ENCODE measurements at places on chromosomes 11 and 22.

DNA sequence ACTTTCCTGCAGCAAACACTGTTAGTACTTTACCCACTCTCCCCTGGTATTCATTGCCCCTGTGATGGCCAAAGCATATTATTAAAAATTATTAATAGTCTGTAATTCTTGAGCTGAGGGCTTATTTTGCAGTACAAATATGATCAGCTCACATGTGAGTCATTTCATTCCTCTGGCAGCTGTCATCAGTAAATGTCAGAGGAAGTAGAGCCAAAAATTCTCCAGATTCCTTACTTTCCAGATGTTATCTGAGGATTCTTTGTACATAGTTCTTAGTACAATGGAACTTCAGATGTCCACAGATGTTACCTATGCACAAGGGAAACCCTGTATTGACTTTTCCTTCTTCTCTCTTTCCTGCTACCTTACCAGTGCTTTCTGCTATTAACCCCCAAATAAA, 12.5 kb downstream of the OR5B3 start:
- no peak for DNase-seq

- DNase-seq = no peak
Observed at GRCh38 chr22:35886309-35886708, 142.3 kb downstream of the RBFOX2 start.

DNA sequence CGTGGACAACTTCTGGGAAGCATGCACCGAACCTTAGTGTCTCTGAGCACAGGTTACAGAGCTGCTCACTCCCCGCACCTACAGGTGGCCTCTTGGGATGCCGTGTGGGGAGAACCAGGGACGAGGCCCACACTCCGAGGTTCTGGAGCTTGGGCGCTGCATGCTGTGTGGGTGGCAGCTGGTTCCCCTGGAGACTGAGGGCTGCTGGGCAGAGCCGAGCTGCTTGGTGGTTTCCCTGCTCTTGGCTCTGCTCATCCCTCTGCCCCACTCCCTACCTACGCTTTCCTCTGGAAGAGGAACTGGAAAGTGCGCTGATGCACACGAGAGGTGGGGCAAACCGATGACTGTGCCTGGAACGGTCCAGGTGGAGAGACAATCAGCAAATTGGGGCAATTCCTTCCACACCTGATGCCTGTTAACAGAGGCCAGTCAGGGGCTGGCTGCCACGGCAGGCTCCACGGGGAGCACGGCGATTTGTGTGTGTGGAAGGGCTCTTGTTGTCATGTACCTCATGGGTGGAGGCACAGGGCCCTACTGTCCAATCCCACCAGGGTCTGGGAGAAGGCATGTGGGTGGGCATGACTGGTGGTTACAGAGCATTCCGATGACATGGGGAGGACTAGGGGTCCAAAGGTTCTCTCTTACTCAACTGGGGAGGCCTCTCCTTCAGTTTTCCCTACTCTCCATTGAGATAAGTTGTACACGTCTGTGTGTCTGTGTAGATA, 60.9 kb downstream of the ST14 start:
- DNase-seq = no peak

DNA sequence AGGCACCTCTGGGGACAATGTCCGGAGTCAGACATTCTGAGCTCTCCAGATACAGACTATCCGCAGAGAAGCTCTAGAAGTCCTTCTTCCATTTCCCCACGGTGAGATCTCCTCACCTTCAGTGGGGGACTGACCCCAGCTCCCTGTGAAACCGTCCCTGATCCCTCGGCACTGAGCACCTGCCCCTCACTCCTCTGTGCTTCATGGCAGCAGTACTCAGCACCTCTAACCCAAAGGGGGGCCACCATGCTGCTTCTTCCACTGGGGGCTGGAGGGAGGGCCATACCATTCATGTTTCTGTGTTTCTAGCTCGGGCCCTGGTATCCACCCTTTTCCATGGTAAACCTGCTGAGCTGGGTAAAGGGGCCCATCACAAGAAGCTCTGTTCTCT, 321.7 kb downstream of the BRD1 start:
- DNase-seq = no peak

GRCh38 chr11:107707807-107708206, 4.0 kb downstream of the SLN start:
- no peak for DNase-seq

GRCh38 chr11:17989306-17989705, 23.5 kb downstream of the SERGEF start:
- DNase-seq = no peak

GRCh38 chr11:68976563-68976962, 4.2 kb downstream of the MRGPRD start:
- no peak for DNase-seq

DNA sequence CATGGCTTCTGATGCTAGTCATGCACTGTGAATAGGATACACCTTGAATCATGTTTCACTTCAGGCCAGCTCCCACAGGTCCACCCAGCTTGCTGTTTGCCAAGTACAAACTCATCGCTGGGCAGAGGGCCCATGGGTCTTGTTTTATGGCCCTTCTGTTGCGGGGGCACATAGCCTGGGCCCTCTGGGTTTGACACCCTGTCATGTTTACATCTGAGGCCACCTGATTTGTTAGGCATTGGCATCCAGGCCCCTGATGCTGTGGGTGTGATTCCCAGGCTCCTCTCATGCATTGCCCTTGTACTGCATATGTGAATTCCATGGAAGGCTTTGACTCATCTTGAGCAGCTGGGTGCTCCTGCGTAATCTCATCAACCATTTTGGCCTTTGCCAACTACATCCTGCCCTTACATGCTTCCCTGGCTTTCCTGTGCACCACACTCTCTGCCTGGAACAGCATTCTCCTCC, 32.6 kb downstream of the PPFIBP2 start:
- no peak for DNase-seq

DNA sequence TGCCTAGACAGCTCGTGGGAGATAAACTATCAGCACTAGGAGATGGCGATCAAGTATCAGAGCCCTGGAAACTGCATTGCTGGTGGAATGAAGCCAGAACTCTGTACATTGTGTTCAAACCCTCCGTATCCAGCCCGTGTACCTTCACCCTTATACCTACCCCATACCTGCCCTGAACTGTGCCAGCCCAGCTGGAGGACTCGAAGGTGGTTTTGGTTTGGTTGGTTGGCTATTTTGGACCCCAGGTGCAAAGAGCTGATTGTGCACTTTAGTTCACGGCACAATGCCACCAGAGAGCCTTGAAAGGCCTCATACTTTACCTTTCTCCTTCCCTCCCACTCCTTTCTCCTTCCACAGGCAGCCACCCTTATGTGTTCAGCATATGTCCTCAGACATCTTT, 16.0 kb downstream of the FAM83F start:
- no peak for DNase-seq
